MCF 10A (cell line): ENCODE measurements at places on chromosomes 1 and 21.

DNA sequence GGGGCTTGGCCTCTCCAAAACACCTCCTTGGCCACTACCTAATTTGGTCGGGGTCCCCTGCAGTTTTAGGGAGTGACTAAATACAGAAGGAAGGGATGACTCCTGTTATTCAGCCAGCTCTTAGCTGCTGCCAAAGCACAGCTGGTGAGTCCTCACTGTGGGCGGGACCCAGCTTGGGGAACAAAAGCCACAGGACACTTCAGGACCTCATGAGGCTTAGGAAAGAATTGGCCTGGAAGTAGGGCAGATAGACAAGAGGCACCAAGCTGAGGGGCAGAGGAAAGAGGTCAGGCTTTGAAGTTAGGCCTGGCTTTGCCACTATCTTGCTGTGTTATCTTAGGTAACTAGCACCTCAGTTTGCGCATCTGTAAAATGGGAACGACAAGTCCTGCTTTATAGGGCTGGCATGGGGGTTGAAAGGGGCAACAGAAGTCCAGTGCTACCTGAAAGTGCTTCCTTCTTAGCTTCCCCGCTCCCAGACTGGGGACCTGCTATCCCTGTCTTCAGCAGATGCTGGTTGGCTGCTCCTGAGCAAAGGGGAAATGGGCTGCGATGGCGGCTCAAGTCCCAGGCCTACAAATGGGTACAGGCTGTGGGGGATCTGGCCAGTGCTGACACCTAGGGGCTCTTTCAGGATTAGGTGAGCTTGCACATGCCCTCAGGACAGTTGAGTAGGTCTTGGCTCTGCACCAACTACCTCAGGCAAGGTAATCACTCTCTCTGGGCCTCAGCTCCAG is 15.7 kb downstream of the IFI6 start:
- H3K4me1 ChIP-seq = peaks cover 38% of the 10 kb centered on the region
- H3K27me3 ChIP-seq = no peaks in the 10 kb centered on the region
- H3K36me3 ChIP-seq = no peaks in the 10 kb centered on the region
- H3K4me3 ChIP-seq = no peak overlapping the region
- peak; percentile 64 for DNase-seq
- H3K27ac ChIP-seq = no peak overlapping the region

DNA sequence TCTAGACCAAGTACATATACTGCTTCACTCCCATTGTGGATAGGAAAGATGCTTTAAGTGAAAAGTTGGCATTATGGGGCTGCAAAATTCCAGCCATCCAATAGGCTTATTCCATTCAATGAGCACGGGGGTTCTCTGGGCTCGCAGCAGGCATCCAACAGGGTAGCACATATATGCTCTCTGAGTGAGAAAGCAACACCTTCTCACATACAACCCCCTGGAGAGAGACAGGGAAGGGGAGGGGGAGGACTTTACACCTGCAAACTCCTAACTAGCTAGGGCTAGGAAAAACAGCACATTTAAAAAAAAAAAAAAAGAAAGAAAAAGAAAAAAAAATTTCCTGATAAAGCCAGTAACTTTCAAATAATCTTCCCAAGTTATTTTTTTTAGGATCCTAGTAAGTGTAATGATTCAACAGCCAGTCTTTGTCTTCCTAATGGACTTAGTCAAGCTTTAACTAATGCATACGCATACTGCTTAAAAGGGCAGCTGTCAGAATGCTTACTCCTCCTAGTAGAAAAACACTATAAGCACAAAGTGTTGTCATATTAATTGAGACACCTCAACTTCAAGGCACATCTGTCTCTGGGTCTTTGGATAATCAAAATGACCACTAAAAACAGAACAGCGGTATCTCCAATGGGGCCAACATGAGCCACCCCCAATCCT is 18.7 kb downstream of the PSMB2 start:
- H3K27ac ChIP-seq = no peak overlapping the region
- H3K4me3 ChIP-seq = no peak overlapping the region
- H3K36me3 ChIP-seq = peaks cover 52% of the 10 kb centered on the region

- no peak overlapping the region for H3K27ac ChIP-seq
- H3K4me1 ChIP-seq = peaks cover 8% of the 10 kb centered on the region
- no peak overlapping the region for H3K4me3 ChIP-seq
- no peak for DNase-seq
These were observed 74.6 kb downstream of the CTH start for GRCh38 chr1:70485624-70486023.

GRCh38 chr1:22831729-22832413 is 121.2 kb downstream of the EPHB2 start:
- no peak overlapping the region for H3K4me3 ChIP-seq
- peak overlapping the region; percentile 62 for H3K27ac ChIP-seq
- peaks cover 28% of the 10 kb centered on the region for H3K4me1 ChIP-seq
- no peaks in the 10 kb centered on the region for H3K27me3 ChIP-seq
- DNase-seq = peak; percentile 95
- H3K36me3 ChIP-seq = no peaks in the 10 kb centered on the region

- peak overlapping the region; percentile 57 for H3K27ac ChIP-seq
- H3K4me3 ChIP-seq = no peak overlapping the region
- no peaks in the 10 kb centered on the region for H3K36me3 ChIP-seq
- peak; percentile 24 for DNase-seq
- H3K4me1 ChIP-seq = peaks cover 5% of the 10 kb centered on the region
These were observed 11.1 kb downstream of the NOS1AP start for GRCh38 chr1:162080472-162081015.

DNA sequence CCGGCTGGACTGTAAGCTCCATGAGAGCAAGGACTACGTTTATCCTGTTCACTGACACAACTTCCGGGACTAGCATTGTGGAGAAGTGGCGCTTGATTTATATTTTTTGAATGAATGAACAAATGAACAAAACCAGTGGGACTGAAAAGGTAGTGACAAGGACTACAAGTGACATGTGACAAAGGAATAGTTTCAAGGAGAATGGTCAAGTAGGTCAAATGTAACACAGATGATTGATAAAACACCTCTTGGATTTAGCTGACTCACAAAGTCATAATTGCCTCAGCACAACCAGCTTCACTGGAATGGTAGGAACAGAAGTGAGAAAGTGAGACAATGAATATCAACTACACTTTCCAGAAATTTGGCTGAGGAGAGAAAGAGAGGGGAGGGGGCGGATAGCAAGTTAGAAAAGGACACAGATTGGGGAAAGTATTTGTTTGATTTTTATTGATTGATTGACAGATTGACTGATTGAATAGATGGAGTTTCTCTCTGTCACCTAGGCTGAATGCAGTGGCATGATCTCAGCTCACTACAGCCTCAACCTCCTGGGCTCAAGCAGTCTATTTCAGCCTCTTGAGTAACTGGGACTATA is 14.2 kb downstream of the MTF1 start:
- H3K36me3 ChIP-seq = peaks cover 56% of the 10 kb centered on the region
- H3K4me3 ChIP-seq = no peak overlapping the region
- DNase-seq = no peak
- H3K4me1 ChIP-seq = peaks cover 34% of the 10 kb centered on the region

DNA sequence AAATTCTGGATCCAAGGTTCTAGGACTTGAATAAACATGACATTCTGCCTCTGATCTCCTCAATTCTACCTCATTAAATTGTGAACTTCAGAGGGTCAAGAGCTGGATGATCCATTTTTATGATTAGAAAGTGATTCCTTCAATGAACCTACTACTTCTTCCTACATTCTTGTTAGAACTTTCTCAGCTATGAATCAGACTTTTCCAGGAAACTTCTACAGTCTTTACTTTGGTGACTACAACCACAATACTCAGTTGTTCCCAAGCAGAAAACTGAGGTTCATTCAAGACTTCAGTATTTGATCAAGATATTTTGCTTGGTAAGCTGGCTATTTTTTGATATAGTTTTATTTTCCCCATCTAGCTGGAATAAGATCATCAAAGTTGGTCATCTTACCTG is 51.4 kb downstream of the CDC7 start:
- H3K4me3 ChIP-seq = no peak overlapping the region
- DNase-seq = no peak
